ENCODE measurements at places on chromosomes 3 and 15.
A peak's percentile ranks its signal among the peaks of the same experiment; 100 is the strongest.

DNA sequence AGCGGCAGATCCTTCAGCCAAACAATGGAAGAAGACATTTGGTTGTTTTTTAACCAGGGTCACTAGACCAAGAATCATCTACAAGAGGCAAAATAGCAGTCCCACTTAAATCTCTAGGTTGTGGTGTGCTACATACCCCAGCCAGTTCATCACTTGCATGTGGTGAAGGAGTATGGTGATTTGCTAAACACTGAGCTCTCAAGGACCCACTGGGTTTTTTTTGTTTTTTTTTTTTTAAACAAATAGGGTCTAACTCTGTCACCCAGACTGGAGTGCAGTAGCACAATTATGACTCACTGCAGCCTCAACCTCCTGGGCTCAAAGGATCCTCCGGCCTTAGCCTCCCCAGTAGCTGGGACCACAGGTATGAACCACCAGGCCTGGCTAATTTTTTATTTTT lies 508.0 kb downstream of the FOXP1 start:
- DNase-seq = no peak

DNA sequence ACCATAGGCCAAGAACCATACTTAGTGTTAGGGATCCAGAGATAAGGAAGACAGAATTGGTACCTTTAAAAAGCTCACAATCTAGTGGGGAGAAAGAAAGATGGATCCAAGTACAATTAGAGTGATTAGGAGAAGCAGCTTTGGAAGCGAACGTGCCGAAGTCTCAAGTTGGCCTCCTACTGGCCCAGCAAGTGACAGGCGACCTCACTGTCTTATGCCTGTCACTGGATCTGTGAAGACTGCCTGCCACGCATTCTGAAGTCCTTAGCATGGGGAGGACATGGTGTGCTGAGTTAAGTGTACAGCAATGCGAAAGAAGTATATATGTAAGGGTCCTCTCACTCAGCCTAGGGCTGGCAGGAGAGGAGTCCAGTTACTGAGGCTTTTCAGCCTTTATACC lies 141.0 kb downstream of the GABRB3 start:
- DNase-seq = no peak

GRCh38 chr15:88651136-88651732 lies 12.4 kb downstream of the ISG20 start:
- no peak for DNase-seq

DNA sequence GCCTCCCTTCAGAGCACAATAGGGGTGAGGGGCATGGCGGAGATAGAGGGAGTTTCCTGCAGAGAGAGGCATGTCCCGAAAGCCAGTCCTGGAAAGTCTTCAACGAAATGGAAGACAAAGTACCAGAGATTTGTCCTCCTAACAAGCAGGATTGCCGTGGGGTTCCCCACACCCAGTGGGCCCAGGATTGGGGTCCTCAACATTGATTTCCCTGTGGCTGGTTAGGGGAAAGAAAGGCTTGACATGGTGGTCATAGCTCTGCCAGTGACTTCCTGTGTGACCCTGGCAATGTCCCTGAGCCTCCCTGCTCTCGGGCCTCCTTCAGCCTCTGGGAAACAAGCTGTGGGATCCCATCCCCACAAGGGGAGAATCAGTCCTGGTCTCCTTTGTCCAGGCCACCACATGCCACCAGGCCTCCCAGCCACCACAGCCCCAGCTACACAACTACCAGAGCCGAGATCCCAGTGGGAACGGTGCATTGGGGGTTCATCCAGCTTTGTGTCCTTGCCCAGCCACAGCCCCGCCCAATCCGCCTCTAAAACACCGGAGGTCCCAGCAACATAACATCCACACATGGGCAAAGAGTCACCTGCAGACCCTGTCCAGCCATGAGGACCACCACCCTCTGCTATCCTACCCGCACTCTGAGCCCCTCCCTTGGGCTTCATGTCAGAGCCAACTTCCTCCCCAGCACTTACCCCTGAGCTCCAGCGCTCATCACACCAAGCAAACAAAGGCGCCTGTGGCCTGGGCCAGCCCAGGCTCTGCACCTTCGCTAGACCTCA lies 63.0 kb downstream of the ADAMTS17 start:
- DNase-seq = no peak

GRCh38 chr3:53938645-53939044 lies 47.0 kb upstream of the SELENOK start:
- DNase-seq = peak; percentile 64

DNA sequence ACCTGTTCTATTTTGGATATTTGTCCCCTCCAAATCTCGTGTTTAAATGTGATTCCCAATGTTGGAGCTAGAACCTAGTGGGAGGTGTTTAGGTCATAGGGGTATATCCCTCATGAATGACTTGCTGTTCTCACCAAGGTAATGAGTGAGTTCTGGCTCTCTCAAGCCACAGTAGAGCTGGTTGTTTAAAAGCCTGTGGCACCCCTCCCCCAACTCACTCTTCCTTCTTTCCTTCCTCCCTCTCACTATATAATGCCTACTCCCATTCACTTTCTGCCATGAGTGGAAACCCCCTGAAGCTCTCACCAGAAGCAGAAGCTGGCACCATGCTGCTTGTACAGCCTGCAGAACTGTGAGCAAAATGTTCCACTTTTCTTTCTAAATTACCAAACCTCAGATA lies 341.1 kb downstream of the SI start:
- no peak for DNase-seq

DNA sequence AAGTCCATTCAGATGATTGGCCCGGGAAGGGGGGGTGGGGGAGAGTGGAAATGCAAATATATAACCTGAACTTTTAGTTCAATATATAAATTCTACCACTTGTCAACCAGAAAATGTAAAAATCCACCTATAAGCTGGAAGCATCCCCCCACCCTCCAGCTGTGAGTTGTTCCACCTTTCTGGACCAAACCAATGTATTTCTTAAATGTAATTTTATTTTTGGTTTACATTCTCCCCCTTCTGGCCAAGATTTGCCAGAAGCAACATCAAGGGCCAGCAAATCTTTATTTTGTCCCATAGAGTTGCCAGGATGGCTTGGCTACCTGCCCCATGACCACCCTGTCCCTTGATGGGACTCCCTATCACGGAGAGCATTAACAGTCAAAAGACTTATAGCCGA lies 545.7 kb downstream of the TBL1XR1 start:
- peak; percentile 2 for DNase-seq

DNA sequence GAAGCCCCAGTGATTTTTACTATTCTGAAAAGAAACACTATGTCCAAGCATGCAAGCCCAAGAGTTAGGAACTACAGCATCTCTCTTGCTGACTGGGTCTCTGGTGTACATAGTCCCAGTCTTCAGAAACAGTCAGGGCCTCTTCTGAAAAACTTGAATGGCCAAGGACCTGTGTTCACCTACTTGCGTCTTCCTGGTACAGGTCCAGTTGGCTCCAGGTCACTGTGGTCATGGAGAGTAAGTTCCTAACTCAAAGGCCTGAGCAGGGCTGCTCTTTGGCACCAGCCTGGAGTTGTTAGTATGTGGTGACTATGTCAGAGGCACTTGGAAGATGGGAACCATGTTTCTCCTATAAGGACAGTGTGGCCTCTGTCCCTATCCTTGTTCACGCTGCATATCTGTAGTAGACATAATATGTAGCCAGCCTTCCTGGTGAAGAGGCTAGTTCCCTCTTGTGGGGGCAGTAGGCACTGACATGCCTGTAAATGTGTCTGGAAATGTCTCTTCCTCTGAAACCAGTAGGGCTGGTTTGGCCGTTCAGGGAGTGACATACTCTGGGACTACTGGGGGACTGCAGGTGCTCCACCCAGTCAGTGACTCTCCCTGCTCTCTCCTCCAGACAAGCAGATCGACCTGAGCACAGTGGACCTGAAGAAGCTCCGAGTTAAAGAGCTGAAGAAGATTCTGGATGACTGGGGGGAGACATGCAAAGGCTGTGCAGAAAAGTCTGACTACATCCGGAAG lies 2.6 kb upstream of the RBM15B start:
- DNase-seq = no peak

- DNase-seq = no peak
Measured at GRCh38 chr3:99172736-99173657, 271.5 kb upstream of the DCBLD2 start.

- DNase-seq = no peak
Measured at GRCh38 chr3:98109807-98110549, 20.5 kb upstream of the OR5H1 start.

DNA sequence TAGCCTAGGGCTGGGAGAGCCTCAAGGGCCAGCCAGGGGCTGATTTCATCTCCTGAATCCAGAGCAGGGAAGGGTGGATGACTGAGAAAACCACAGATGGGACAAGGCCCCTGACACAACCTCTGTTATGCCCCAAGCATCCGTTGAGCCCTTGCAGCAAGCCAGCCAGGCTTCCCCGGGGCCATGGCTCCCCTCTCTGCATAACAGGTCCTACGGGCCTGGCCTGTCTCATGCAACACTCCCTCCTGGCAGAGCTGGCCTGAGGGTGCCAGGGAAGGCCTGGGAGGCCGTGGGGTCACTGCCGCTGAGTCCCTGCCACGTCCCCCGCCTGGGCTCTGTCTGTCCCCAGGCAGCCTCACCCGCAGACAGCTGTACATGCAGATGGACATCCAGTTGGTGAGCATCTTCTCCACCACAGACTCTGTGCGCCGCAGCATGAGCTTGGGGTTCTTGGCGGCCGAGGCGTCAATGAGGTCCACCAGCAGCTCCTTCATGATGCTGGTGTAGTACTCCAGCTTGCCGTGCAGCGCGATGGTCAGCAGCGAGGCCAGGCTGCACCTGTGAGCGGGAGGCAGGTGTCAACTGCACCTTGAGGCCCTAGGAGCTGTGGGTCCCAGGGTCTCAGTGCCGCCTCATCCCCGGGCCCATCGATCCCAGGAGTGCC lies 22.1 kb downstream of the H1-8 start:
- no peak for DNase-seq

DNA sequence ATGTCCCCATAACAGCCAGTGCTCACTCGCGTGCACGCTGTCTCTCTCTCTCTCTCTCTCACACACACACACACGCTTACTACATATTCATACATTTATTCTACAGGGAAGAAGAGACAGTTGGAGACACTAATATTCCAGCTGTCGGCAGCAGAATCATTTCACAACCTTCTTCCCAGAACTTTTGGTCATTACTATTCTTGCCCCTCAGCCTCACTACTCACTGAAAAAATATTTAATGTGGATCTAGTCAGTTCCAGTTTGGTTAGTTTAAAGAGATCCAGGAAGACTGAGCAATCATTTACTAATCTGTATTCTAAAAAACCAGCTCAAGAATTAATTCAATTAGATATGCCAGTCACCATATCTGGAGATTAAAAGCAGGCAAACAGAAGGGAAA lies 394.9 kb downstream of the PTPRG start:
- DNase-seq = no peak

DNA sequence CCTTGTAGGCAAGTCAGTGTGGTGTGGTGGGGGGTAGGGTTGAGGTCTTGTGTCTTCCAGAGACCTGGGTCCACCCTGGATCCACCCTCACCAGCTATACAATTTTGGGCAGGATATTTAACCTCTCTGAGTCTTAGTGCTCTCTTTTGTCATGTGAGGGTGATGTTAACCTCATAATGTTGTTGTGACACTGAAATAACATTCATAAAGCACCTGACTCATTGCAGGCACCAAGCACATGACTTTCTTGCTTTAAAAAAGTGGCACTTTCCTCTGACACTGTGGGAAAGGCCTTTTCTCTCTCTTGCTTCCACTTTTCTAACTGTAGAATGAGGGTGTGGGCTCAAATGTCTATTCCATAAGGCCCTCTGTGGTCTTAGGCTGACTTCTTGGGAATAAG lies 75.5 kb downstream of the SCN10A start:
- no peak for DNase-seq

DNA sequence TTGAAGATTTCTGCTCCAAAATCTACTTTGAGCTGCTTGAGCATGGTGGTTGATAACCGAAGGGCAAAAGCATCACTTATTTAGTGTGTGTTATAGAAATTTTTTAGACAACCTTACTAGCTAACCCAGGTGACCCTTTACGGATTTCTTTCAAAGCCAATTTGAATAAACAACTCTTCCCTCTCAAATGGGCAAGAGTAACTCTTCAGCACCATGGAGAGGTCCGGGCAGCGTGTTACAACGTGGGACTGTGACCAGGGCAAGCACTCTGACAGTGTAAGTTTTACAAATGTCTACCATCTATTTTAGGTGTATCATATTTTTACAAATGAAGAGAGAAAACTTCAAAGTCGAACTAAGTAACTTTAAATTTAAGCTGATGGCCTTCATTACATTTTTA lies 471.8 kb downstream of the MFSD1 start:
- DNase-seq = no peak

DNA sequence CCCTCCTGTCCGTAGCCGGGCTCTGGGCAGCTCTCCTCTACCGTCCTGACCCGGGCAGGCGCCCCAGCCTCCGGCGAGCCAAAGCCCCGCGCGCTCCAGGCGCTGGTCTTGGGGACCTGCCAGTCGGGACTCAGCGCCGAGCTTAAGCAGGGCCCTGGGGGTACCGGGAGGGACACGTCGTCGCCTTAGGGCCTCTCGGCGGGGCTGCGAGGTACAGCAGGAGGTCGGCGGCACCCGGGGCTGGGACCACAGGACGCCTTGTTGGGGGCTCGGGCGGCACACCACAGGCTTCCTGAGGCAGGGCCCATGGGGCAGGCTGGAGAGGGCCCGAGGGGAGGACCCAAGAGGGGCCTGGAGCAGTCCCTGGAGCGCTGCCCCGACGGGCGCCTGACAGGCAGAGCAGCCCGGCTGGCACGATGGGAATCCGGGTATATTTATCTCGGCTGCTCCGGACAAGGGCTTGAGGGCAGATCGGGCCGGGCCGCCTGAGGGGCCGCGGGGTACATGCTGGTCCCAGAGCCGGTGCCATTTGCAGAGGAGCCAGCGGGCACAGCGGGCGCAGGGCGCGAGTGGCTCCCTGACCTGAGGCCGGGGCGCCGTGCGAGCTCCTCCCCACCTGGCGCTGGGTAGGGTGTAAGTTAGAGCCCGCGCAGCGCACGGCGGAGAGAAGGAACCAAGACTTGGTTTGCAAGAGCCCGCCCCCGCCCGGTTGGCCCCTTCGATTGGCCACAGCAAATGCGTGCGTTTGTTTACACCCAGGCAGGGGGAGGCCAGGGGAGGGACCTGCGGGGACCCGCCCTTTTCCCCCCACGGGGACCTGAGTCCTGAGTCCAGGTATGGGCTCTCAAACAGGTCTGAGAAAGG lies 574 bp downstream of the SLC38A3 start:
- DNase-seq = no peak

- DNase-seq = no peak
Measured at GRCh38 chr3:24756101-24756888, 261.6 kb upstream of the THRB start.

GRCh38 chr15:90294601-90295269 lies 29.3 kb downstream of the NGRN start:
- peak; percentile 19 for DNase-seq

DNA sequence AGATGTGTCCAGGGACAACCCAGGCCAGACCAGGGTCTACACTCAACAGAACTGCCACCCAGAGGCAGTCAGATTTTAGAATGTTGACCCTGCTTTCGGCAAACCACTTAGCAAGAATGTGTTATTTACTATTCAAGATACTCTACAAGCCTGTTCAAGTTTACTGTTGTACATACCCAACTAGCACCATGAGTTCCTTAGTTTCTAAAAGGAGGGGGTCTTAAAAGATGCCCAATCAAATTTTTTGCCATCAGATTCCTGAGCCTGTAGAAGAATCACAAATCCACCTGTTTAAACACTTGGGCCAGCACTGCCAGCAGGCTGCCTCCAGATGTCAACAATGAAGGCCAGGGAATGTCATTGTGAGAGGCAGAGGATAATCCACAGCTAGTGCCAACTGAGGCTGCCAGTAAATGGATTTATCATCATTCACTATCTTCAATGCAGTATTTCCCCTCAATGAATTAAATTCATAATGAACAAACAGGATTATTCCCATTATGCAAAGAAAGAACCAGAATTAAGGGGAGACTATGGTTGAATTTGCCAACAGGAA lies 43.5 kb upstream of the SNRPA1 start:
- DNase-seq = no peak

GRCh38 chr3:151256749-151257148 lies 21.6 kb downstream of the P2RY14 start:
- no peak for DNase-seq
